ENCODE measurements at places on chromosomes 5 and 9.
A peak's percentile ranks its signal among the peaks of the same experiment; 100 is the strongest.

DNA sequence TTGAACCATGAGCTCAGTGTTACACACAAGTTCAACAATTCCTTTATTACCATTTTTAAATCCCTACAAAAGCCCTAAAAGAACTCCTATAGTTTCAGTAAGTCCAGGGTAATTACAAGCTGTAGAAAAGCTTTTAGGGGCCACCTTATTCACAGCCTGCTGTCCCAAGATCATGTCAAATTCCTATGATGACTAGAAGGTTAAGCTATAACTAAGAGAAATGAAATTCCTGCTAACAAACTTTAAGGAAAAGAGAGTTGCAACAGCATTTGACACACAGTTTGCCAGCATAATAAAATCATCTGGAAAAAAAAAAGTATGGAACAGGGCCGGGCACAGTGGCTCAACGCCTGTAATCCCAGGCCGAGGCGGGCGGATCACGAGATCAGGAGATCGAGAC is 31.5 kb downstream of the TMEM245 start:
- peak; percentile 47 for DNase-seq

DNA sequence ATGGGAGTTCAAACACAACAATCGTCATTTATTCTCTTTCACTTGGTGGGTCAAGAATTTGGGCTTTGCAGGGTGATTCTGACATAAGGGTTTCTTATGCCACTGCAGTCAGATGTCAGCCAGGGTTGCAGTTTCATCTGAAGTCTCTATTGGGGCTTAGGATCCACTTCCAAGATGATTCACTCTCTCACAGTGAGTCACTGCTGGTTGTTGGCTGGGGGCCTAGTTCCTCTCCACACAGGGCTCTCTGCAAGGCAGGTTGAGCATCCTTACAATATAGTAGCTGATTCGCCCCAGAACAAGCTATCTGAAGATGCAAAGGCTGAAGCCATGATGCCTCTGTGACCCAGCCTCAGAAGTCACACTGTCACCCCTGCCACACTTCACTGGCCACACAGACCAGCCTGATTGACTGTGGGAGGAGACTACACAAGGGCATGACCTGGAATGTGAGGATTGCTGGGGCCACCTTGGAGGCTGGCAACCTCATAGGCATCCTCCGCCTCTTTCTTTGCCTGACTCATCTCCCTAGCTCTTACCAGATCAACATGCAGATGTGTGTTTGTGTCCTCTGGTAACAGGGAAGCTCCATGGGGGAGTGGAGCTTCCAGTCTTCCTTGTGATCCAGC is 4.5 kb upstream of the CARD19 start:
- no peak for DNase-seq

DNA sequence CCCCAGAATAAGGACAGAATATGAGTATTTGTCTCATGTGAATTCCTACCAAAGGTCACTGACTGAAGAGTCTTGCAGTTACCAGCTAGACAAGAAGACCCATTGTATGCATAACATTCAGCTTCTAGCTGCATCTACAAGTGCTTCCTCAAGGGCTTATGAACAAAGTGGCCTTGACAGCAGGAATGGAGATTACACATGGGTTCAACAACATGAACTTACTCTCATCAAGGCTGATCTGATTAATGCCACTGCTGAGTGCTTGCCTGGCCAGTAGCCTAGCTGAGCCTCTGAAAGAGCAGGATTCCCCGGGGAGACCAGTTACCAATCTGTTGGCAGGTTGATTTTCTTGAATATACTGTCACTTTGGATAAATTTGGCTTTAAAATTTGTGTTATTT is 76.7 kb upstream of the CHD1 start:
- no peak for DNase-seq

GRCh38 chr5:142974409-142974808 is 204.2 kb downstream of the ARHGAP26 start:
- DNase-seq = no peak

GRCh38 chr5:133164759-133165158 is 112.9 kb downstream of the HSPA4 start:
- DNase-seq = no peak

- no peak for DNase-seq
Measured at GRCh38 chr9:33852216-33852826, 35.4 kb downstream of the UBE2R2 start.

DNA sequence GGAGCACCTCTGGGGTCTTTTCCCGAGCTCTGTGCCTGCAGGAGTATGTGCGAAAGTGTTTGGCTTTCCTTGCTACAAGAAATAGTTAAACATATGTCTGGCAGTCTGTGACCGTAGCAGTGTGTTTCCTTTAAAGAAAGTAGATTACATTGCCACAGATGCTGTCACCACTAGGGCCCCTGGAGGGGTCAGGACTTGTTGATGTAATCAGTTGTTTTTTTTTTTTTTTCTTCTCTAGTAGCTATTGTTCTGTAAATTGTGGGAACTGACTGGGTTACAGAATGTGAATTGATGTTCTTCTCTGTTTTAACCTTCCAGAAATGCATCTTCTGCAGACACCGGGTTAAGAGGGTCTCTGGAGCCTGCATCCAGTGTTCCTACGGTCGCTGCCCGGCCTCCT is 345.6 kb downstream of the KDM4C start:
- no peak for DNase-seq

GRCh38 chr5:148336704-148337435 is 1.5 kb downstream of the SPINK9 start:
- no peak for DNase-seq

DNA sequence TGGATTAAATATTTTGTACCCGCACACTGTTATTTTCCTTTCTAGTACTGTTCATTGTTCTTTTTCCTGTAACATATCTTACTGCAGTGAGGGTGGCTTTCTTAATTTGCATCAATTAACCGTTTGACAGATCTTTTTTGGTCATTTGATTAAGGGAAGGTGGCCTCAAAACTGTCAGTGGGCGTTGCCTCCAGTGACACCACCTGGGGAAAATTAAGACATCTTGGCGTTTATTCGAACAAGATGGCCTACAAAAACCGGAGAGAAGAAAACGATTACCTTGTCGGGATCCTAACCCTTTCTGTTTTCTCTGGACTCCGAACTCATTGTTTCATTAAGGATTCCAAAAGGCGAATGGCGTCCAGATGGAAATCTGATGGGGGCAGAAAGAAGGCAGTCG is 2.0 kb downstream of the BASP1 start:
- no peak for DNase-seq

- DNase-seq = peak; percentile 90
Measured at GRCh38 chr9:96232539-96233241, 69.3 kb downstream of the HSD17B3 start.

DNA sequence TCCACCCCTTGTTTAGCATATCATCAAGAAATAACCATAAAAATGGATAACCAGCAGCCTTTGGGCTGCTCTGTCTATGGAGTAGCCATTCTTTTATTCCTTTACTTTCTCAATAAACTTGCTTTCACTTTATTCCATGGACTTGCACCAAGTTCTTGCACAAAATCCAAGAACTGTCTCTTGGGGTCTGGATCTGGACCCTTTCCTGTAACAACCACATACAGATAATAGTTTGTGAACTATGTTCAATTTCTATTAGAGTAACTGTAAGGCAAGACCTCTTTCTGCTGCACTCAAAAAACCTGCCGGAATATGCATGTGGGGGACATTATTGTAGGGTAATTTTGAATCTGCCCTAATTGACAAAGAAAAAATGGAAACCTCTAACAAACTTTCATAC is 66.9 kb upstream of the TMEM215 start:
- no peak for DNase-seq

GRCh38 chr5:37831821-37832534 is 7.9 kb downstream of the GDNF start:
- DNase-seq = no peak

DNA sequence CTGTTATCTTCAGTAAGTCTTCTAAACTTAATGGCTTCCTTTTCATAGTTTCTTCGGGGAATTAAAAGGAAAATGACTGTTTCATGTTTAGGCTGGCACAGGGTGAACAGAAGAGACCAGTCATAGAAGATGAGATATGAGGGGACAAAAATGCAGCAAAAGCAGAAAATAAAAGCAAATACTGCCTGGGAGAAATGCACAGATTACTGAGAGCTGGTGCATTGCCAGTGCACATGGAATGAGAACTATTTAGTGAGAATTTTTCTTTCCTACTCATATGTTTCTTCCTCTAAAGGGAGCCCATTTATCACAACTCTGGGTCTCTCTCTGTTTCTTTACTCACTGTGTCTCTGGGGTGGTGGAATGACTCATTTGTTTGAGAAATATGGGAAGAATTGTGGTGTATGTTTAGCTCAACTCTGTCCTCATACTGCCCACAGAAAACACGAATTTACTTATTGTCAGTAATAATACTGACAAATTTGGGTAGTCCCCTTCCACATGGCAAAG is 25.9 kb upstream of the ANKRD55 start:
- peak; percentile 42 for DNase-seq

DNA sequence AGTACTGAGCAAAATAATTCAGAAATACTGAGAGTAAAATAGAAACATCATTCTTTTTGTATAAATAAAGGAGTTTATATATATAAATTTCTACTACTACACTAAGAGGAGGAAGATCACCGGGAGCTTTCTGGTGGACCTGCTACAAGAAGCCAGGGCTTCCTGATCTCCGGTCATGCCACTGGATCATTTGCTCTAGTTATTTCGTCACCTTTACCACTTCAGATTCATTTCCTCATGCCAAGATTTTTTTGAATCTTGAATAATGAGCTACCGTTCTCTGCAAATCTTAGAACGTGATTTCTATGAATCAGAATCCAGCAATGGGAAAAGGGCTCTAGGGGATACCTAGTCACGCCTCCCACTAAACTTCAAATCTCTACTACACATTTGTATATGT is 51.9 kb upstream of the TBC1D9B start:
- DNase-seq = no peak

DNA sequence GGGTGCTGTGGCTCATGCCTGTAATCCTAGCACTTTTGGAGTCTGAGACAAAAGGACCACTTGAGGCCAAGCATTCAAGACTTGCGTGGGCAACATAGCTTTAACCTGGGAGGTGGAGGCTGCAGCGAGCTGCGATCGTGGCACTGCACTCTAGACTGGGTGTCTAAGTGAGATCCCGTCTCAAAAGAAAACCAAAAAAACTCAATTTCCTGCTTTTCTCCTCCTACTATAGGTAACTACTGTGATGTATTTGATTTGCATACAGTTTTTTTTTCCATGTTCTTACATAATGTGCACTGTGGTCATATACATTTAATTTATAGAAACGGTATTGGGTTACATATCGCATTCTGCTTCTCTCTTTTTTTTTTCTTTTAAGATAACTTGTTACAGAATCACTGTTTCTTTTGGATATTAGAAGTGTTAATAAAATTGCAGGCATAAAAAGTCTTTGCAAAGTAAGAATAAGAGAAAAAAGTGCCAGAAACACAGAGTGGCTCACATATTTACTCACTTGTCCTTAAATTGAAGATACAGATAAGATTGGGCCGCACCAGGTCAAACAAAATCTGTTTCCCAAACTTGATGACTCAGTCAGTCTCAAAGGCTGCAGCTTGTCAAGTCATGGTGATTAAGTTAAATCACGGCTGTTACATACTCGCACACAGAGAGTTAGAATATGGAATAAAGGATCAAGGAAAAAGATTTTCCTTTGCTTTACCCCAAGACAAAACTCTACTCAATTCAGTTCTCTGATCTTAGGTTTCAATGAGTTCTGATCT is 2.0 kb upstream of the PTGR1 start:
- no peak for DNase-seq

GRCh38 chr9:78010445-78010844 is 21.2 kb downstream of the GNAQ start:
- no peak for DNase-seq

- no peak for DNase-seq
Measured at GRCh38 chr9:6844267-6844666, 86.5 kb downstream of the KDM4C start.

DNA sequence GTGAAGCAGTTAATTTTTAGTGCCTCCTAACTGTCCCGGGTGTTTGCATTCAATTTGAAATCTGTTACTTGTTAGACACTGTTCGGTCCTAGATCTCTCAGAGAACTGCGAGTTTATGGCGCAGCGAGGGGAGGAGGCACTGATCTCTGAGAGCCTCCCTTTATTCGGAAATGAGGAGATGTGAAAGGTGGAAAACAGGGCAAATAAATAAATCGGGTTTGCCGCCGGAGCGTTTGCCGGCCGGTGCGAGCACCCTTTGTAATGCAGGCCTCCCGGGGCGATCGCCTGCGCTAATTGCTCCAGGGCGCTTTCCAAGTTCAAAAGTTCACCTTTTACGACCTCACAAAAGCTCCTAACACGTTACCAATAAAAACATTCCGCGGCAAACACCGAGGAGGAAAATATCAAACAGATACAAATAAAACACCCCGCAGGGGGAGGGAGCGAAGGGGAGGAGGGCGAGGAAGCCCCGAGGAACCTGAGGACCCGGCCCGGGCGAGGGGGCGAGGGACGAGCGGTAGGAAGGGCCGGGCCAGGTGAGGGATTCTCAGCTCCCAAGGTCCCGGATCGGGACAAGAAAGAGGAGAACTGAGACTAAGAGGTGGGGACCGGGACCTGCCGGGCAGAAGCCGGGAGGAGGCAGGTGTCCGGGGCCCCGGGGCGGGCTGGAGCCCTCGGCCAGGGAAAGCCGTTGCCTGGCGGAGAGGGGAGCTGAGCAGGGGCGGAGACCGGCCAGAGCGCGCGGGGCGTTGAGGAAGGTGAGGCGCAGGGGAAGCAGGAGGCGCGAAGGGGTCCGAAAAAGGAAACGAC is 1.4 kb downstream of the NR6A1 start:
- DNase-seq = peak; percentile 47

GRCh38 chr9:38235244-38235643 is 157.3 kb upstream of the ALDH1B1 start:
- DNase-seq = no peak

- DNase-seq = no peak
Measured at GRCh38 chr5:58048185-58048925, 411.5 kb downstream of the PLK2 start.

DNA sequence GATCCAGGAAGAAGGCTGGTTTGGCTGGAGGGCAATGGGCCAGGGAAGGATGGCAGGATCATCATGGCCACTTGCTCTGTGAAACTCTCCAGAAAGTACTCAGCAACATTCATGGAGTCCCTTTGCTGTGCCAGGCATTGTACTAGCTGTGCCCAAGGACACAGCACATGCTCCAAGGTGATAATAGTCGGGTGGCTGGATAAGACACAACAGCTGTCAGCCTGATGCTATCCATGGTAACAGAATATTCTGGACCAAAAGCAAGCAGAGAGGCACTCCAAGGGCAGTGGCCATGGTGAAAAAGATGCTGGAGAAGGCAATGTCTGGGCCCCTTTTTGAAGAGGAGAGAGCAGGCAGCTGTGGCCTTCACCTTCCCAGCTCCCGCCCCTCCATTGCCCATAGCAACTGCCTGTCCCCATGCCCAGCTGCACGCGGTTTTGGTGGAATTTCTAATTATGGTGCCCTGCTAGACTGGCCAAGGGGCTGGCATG is 113.8 kb upstream of the CPEB4 start:
- DNase-seq = no peak

DNA sequence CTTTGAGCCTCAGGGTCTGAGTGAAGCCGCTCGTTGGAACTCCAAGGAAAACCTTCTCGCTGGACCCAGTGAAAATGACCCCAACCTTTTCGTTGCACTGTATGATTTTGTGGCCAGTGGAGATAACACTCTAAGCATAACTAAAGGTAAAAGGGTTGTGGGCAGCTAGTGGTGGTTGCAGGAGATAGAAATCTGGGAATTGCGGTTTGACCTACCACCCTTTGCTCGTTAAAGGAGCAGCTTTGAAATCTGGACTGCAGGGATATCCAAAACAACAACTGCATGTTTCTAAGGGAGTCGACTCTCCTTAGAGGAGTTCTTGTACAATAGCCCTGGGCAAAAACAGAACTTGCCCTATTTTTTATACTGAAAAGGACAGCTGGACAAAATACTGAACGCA is 19.0 kb downstream of the ABL1 start:
- no peak for DNase-seq

Measured in H54 (cell line).